ENCODE measurements at places on chromosomes 12 and 14. TPM values are rescaled to one million over a fixed set of nuclear protein-coding genes. Genes with fewer than 3 reads are reported as not detected.

The C12orf54 gene
- total RNA-seq: not detected

DNA sequence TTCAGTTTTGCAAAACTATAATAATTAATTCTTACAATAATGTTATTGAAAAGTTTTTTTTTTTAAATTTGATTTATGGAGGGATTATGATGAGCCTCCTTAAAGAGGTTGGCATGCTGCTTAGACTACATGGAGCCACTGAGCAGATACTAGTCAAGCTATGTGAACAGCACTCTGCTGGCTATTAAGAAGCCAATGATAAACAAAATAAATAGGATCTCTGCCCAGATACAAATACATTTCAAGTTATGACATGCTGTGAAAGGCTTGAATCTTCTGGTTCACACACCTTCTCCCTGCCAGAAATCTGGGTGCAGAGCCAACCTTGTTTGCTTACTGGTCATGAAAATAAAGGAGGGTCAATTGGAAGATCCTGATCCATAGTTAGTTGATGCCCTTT, 107.4 kb upstream of the NAV3 start:
- H3K27ac ChIP-seq: no peak overlapping the region
- DNase-seq: no peak
- peaks cover 9% of the 10 kb centered on the region for H3K4me1 ChIP-seq
- H3K36me3 ChIP-seq: no peaks in the 10 kb centered on the region
- H3K4me3 ChIP-seq: no peak overlapping the region

DNA sequence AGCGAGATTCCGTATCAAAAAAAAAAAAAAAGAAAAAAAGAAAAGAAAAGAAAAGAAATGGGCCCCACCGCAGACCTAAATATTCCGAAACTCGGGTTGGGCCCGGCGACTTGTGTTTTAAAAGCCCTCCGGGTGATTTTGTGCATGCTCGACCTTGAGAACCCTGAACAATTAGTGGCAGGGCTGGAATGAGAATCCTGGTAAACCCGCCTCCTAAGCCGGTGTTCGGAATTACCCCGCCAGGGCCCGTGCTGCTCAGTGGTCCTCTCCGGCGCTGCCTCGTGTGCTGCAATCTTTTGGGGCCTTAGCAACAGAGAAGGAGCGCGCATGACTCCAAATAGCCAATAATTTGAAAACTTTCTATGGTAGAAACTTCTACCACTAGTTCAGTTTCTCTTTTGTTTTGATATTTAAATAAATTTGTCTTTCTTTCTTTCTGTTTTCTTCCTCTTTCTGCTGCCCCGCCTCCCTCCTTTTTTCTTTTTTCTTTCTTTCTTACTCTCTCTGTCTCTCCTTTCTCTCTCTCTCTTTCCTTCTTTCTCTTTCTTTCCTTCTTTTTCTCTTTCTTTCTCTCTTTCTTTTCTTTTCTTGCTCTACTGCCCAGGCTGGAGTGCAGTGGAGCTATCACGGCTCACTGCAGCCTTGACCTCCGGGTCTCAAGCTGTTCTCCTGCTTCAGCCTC, 1.5 kb upstream of the GALNT6 start:
- H3K27ac ChIP-seq: no peak overlapping the region
- peaks cover 4% of the 10 kb centered on the region for H3K27me3 ChIP-seq
- peak; percentile 69 for DNase-seq
- peaks cover 52% of the 10 kb centered on the region for H3K4me1 ChIP-seq
- no peaks in the 10 kb centered on the region for H3K36me3 ChIP-seq

GRCh38 chr14:106395456-106396050, 869.2 kb downstream of the TMEM121 start:
- peaks cover 3% of the 10 kb centered on the region for H3K27me3 ChIP-seq
- no peak for DNase-seq
- H3K4me3 ChIP-seq: no peak overlapping the region

- H3K4me1 ChIP-seq: no peaks in the 10 kb centered on the region
- no peaks in the 10 kb centered on the region for H3K36me3 ChIP-seq
- no peak overlapping the region for H3K4me3 ChIP-seq
- no peak for DNase-seq
- no peaks in the 10 kb centered on the region for H3K27me3 ChIP-seq
These were observed 21.8 kb downstream of the DNAL1 start for GRCh38 chr14:73666583-73666982.

GRCh38 chr14:66507181-66507721, 696 bp upstream of the GPHN start:
- peaks cover 20% of the 10 kb centered on the region for H3K4me1 ChIP-seq
- DNase-seq: no peak
- peak overlapping the region; percentile 95 for H3K27ac ChIP-seq
- H3K4me3 ChIP-seq: peak overlapping the region; percentile 98
- no peaks in the 10 kb centered on the region for H3K36me3 ChIP-seq

GRCh38 chr14:61462566-61463193, 141.3 kb downstream of the PRKCH start:
- no peak for DNase-seq
- peaks cover 19% of the 10 kb centered on the region for H3K36me3 ChIP-seq
- H3K27me3 ChIP-seq: no peaks in the 10 kb centered on the region
- no peak overlapping the region for H3K4me3 ChIP-seq
- no peak overlapping the region for H3K27ac ChIP-seq
- H3K4me1 ChIP-seq: peaks cover 7% of the 10 kb centered on the region

GRCh38 chr12:113955109-113955970, 10.8 kb downstream of the RBM19 start:
- H3K36me3 ChIP-seq: peaks cover 100% of the 10 kb centered on the region
- H3K27me3 ChIP-seq: no peaks in the 10 kb centered on the region
- no peak for DNase-seq
- no peak overlapping the region for H3K4me3 ChIP-seq
- H3K4me1 ChIP-seq: no peaks in the 10 kb centered on the region

GRCh38 chr12:53380794-53381730, 1.1 kb downstream of the SP1 start:
- H3K27me3 ChIP-seq: no peaks in the 10 kb centered on the region
- H3K4me1 ChIP-seq: peaks cover 63% of the 10 kb centered on the region

The LBHD2 gene
- total RNA-seq: not detected

GRCh38 chr14:100484531-100485267, 102.5 kb downstream of the BEGAIN start:
- no peaks in the 10 kb centered on the region for H3K36me3 ChIP-seq
- no peaks in the 10 kb centered on the region for H3K27me3 ChIP-seq
- no peaks in the 10 kb centered on the region for H3K4me1 ChIP-seq
- DNase-seq: no peak
- H3K4me3 ChIP-seq: no peak overlapping the region

- peaks cover 15% of the 10 kb centered on the region for H3K4me1 ChIP-seq
- H3K36me3 ChIP-seq: no peaks in the 10 kb centered on the region
- no peak overlapping the region for H3K27ac ChIP-seq
These were observed 69.9 kb downstream of the ARL6IP4 start for GRCh38 chr12:123050331-123050831.

DNA sequence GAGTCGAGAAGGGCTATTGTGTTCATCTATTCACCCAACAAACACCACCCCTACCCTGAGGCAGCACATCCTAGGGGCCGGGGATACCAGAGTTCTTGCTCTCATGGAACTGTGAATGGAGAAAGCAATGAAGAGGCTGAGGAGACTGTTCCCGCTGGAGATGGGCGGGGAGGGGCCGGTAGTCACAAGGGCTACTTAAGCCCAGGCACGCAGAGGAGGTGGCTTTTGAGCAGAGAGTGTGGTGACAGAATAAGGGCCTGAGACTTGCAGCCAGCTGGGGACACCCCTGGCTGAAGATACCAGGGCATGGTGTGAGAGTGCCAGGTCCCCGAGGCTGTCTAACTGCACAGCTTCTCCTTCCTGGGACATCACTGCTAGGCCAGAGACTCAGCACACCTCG, 114.1 kb upstream of the EVL start:
- H3K4me3 ChIP-seq: no peak overlapping the region
- H3K36me3 ChIP-seq: no peaks in the 10 kb centered on the region
- H3K27me3 ChIP-seq: peaks cover 7% of the 10 kb centered on the region
- DNase-seq: no peak
- no peak overlapping the region for H3K27ac ChIP-seq
- H3K4me1 ChIP-seq: peaks cover 33% of the 10 kb centered on the region

DNA sequence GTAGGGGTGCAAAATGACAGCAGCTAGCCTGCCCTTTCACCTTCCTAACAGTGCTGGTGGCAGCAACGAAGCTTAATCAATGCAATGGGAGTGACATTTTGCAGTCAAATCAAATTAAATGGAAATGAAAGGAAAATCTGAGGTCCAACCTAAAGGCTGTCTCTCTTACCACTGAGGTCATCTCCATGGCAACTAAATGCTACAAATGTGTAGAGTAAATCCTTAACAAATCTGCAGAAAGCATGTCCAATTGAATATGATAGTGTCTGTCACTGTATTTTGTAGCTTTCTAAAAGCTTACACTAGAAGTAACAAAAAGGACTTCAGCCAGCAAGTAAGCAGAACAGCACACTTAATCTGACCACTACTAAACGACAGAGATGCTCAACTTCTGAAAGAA, 488.8 kb downstream of the BCAT1 start:
- no peak for DNase-seq
- H3K27ac ChIP-seq: no peak overlapping the region
- H3K36me3 ChIP-seq: no peaks in the 10 kb centered on the region
- H3K27me3 ChIP-seq: no peaks in the 10 kb centered on the region
- peaks cover 3% of the 10 kb centered on the region for H3K4me1 ChIP-seq
- H3K4me3 ChIP-seq: no peak overlapping the region

DNA sequence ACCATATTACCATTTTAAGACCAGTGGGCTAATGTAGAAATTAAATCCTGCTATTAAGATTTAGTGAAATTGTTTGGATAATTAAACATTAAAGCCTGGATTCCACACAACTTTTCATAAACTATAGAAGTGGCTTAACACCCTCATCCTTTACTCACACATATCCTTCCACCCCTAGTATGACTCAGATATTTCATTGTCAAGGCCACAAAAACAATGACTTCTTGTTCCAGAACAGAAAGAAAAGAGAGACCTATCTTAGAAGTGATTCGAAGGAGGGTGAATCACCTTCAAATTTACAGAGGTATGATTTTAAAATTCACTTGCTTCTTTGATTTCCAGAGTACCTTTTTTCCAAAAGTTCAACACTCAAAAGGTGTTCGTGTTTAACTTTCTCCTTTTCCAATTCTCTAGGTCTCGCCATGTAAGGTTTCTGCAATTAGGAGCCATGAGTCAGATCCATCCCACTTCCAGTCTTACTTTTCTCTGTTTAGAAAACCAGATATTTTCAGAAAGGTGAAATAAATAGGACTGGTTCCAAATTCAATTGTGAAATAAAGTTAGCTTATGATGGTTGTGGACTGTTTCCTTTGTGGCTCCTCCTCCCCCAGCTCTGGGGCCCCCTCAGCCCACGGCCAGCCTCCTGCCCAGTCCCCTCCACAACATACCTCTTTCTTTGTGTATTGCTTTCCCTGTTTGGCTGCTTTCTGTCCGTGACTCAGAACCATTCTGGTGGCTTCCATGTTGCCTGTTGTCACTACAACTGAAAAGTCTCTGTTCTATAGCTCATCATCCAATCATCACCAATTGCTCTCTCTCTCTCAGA, 24.6 kb upstream of the MGP start:
- peaks cover 30% of the 10 kb centered on the region for H3K4me1 ChIP-seq
- H3K36me3 ChIP-seq: no peaks in the 10 kb centered on the region
- DNase-seq: no peak
- H3K27me3 ChIP-seq: no peaks in the 10 kb centered on the region
- no peak overlapping the region for H3K4me3 ChIP-seq

DNA sequence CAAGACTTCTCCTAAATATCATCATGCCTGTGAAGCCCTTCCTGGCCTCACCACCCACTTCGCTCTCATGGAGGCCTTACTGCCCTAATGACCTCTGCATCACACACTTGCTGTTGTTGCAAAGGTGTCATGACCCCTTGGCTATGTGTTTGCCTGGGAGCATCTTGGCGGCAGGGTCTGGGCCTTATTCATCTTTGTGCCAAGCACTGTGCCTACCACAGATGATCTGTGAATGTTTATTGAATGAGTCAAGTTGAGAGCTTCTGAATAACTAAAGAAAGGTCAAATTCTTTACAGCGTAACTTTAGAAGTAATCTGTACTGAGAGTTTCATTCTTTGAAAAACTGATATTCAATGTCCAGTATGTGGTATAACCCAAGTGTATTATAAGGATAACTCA, 113.3 kb downstream of the TTC8 start:
- no peak overlapping the region for H3K27ac ChIP-seq
- no peaks in the 10 kb centered on the region for H3K4me1 ChIP-seq
- no peak for DNase-seq
- H3K4me3 ChIP-seq: no peak overlapping the region

DNA sequence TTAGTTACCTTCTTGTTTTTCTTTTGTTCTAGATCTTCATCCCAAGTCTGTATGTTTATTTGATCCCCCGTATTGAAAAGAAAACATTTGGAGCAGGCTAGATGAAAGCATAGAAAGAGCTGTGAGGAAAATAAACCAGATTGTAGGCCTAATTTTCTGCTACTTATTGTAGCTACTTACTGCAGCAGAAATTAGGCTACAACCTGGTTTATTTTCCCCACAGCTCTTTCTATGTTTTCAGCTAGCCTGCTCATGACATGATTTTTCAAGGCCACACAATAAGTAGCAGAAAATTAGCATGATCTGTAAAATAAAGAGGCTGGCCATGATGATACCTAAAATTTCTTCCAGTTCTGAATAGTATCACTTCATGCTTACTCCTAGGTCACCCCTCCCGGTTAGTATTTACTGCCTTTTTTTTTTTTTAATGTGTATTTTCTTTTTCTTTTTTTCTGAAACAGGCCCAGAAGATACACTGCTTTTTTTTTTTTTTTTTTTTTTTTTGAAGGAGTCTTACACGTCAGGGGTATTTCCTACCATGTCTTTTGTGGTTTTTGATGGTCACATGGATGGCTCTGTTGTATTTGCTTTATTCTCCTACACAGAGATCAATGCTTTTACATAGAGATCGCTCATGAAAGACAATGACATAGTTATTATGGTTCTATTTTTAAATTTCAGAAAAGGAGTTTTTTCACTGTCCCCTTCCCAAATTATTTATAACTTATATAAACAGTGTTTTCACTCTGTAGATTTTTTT, 32.3 kb downstream of the BHLHE41 start:
- H3K4me3 ChIP-seq: no peak overlapping the region
- H3K27ac ChIP-seq: no peak overlapping the region
- no peaks in the 10 kb centered on the region for H3K27me3 ChIP-seq
- H3K36me3 ChIP-seq: no peaks in the 10 kb centered on the region
- no peak for DNase-seq

GRCh38 chr12:24270965-24271364, 321.5 kb upstream of the SOX5 start:
- no peaks in the 10 kb centered on the region for H3K4me1 ChIP-seq
- H3K27ac ChIP-seq: no peak overlapping the region
- no peak for DNase-seq
- H3K36me3 ChIP-seq: no peaks in the 10 kb centered on the region

All from suprapubic skin (tissue), 4 donors.